ENCODE measurements at places on chromosomes 13 and 19.

DNA sequence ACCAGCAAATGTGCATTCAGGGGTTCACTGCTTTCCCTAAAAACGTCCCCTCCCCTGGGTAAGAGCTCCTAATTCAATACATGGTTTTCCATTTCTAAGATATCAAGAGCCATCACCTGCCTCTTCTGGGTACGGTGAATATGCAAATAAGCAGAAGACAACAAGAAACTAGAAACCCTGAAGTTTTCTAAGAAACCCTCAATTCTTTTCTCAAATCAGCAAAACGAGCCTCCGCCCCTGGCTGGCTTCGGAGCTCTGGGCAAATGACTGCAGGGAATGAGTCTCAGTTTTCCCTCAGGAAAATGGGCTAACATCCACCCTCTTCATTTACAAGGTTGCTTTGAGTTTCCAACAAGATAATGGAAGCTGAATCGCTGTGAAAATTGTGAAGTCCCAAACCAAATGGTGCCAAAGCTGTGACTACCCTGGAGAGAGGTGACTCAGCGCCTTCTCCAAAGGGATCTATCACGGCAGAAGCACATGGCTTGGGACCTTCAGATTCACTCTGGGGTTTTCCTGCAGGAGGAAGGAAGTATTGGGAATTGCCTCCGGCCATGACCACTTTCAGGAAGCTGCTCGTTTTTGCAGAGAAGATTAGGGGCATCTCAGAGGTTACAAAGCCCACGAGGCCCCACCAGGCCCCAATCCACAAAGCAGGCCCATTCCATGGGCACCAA lies 26.6 kb downstream of the KLF2 start:
- no peak for DNase-seq

DNA sequence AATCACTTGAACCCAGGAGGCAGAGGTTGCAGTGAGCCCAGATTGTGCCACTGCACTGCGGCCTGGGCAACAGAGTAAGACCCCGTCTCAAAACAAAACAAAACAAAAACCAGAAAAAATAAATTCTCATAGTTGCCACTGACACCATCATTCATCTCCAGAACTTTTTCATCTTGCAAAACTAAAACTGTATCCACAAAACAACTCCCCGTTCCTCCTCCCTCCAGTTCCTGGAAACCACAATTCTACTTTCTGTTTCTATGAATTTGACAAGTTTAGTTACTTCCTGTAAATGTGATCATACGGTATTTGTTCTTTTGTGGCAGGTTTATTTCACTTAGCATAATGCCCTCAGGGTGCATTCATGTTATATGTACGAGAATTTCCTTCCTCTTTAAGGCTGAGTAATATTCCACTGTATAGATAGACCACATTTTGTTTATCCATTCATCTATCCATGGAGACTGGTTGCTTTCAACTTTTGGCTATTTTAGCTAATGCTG lies 13.2 kb upstream of the ADGRE5 start:
- no peak for DNase-seq

DNA sequence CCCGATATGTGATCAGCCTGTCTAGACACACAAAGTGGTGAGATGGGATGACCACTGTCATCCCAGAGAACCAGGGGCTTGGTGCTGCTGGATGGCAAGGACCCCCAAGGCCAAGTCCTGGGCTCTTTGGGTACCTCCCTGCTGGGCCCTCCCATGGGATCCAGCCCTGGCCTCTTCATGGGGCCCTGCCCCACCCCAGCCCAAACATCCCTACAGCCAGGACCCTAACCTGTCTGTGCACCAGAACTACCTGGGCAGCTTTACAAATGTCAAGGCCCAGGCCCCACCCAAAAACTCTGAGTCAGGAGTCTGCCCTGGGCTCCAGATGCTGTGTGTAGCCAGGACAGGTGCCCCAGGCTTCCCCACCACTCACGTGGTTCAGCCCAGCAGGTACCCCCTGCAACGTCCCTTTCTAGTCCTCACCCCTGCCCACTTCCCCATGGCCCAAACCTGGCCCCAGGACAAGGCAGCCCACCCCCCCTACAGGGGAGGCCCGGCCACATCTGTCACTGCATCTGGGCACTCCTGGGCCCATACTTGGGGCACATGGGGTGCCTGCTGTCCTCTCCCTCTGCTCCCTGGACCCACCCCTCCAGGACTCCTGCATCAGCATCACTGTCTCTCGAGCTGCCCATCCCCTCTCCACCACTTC lies 233.5 kb downstream of the TUBA3C start:
- no peak for DNase-seq

DNA sequence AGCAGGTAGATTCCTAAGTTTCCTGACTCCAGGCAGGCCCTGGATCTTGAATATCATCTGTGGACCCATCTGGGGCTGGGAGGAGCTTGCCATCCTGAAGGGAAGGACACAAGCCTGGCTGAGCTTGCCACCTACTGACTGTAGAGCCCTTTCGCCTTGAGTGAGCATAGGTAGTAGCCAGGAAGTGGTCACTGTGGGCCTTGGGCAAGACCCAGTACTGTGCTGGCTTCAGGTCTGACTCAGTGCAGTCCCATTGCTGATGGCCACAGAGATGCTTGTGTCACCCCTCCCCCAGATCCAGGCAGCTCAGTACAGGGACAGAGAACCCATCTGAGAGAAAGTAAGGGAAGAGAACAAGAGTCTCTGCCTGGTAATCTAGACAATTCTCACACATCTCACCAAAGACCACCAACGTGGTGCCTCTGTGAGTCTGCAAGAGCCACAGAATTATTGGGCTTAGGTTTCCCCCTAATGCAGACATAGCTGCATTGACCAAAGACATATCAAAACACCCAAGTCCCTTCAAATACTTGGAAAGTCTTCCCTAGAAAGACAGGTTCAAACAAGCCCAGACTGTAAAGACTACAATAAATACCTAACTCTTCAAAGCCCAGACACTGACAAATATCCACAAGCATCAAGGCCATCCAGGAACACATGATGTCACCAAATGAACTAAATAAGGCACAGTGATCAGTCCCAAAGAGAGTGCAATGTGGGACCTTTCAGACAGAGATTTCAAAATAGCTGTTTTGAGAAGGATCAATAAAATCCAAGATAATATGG lies 108.2 kb upstream of the WASF3 start:
- DNase-seq = no peak

DNA sequence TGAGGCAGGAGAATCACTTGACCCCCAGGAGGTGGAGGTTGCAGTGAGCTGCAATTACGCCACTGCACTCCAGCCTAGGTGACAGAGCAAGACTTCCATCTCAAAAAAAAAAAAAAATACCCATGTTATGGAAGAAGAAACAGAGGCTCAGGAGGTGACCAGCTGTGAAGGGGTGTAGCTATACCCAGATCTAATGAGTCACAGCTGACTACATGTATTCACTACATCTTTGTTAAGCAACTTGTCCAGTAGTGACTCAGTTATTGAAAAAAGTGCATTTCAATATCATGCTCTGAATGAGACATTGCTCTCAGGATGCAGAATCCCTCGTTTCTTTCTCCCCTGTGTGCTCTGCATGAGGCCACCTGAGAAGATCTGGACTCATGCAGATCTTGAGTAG lies 16.1 kb upstream of the SPART start:
- DNase-seq = no peak

DNA sequence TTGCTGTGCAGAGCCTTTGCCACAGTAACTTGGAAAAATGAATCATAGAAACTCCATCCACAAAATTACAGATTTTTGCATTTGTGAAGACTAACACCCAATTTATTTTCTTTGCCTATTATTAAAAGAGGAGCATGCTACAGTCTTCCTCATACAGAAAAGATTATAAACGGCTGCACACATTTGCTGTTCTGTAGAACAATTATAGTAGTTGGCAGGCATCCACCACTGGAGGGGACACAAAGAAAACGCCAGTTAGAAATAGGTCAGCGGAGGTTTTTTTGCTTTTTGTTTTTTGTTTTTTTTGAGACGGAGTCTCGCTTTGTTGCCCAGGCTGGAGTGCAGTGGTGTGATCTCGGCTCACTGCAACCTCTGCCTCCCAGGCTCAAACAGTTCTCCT lies 51.6 kb downstream of the SACS start:
- DNase-seq = no peak
